ENCODE measurements at places on chromosomes 4 and X.

DNA sequence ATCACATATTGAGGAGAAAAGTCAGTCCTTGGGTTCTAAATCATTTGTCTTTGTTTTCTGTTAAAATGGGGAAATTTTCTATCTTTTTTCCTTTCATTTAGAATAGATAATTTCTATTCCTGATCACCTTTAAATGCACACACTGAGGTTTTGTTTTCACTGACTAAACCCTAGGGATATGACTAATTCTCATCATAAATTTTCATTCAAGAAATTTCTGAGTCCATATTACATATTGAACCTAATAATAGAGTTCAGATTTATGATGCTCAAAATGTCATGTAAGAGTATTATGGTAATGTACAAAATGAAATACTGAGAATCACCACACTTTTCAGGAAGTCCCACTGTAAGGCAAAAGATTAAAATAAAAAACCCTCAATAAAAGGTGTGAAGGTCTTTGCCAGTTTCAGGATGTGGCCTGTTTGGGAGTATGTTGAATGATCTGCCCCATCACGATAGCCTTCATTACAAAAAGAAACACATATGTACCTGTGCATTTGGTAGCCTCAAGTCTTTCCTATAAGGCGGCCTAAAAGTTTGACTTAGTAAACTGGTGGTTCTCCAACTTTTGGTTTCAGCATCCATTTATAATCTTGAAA lies 49.4 kb downstream of the LEF1 start:
- no peak for DNase-seq

GRCh38 chrX:8988446-8988845 lies 45.5 kb downstream of the FAM9B start:
- DNase-seq = no peak

- peak; percentile 82 for DNase-seq
Observed at GRCh38 chr4:1784789-1785591, 8.1 kb upstream of the FGFR3 start.

GRCh38 chrX:17028356-17028755 lies 81.9 kb downstream of the REPS2 start:
- DNase-seq = no peak

DNA sequence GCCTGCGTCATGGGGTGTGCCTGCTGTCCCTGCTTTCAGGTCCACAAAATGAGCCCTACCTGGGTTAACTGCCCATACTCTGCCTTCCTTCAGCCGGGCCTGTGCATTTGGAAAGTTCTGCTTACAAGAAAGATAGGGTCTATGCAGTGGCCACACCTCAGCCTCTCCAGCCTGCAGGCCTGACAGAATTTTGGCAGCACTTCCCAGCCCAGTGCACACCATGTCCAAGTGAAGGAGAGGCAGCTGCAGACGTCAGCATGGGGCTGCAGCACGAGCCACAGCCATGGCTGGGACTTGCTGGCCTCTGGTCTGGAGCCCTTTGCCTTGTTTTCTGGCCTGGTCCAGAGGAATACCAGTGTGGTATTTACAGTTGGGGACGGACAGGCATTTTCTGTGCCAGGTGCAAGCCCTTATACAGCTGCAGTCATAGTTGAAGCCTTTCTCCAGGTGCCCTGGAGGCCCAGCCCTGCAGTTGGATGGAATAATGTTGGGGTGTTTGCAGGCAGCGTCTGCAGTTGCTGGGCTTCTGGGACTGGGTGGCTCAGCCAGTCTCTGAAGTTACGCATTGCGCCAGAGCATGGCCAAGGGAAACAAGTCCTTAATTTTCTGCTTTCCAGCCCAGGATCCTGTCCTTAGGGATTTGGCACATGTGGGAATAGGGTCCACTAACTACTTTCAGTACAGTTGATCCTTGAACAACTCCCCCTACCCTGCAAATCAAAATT lies 26.2 kb downstream of the JADE1 start:
- peak; percentile 87 for DNase-seq

DNA sequence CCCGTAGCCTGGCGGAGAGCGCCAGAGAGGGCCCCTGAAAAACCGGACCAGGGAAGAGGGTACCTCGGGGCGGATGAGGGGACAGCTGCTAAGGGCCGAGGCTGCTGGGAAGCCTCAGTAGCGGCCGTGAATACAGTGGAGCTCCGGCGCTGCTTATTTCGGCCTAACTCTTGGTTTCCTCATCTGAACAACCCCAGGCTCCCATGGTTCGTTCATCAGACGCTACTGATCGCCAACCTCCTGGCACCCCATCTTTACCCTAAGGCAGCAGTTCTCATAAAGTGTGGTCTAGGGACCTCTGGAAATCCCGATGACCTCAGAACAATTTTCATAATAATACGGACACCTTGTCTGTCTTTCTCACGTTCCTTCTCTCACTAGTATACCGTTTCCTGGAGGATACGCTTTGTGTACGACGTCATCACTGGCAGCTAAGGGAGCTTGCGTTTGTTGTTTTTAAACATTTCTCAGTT lies 645 bp upstream of the RAB28 start:
- DNase-seq = no peak

DNA sequence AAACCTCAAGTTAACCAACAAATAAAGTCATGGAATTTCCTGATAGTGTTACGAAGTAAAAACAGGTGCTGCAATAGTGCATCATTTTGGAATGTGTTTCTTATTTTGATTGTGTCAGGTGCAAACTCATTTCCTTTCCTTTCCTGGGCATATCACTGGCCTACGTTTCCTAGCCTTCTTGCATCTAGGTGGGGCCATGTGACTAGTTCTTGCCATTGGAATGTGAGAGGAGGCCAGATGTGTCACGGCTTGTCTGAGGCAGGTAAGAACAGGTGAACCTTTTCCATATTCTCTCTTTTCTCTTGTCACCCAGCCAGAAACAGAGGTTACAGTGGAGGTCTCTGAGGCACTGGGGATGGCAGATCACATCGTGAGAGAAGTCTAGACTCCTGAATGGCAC lies 868.0 kb downstream of the RPA4 start:
- DNase-seq = no peak

DNA sequence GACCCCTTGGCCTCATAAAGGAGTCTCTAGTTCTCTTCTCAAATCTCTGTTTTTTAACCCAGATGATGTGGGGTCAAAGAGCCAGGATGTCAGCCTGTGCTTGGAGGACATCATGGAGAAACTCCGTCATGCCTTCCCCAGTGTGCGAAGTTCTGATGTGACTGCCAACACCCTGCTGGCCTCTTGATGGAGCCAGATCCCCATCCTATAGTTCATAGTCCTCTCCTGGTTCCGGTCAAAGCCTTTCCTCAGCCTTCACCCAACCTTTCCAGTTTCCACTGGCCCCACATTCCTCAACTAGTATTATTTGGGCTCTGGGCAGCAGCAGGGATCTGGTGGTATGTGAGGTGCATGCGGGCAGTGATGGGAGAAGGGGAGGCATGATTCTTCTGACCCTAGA lies 30.7 kb downstream of the TAF7L start:
- DNase-seq = no peak
